Urinary bladder (tissue), 4 donors: ENCODE measurements at places on chromosomes 6 and 20. TPM values are rescaled to one million over a fixed set of nuclear protein-coding genes. Genes with fewer than 3 reads are reported as not detected.

The DEFB124 gene
- total RNA-seq, result not detected

The TMEM74B gene
- 0.53 TPM for total RNA-seq

The HAO1 gene
- total RNA-seq, result not detected

The TNNC2 gene
- 23.2 TPM for total RNA-seq

The DCBLD1 gene
- total RNA-seq, result 20.9 TPM

The TTBK1 gene
- total RNA-seq, result 0.32 TPM

The SLC24A3 gene
- total RNA-seq, result 12.6 TPM

The GRIK2 gene
- 32.3 TPM for total RNA-seq

The CRYBG1 gene
- 32.4 TPM for total RNA-seq

The LY6G6C gene
- total RNA-seq, result not detected

The TNXB gene
- 171 TPM for total RNA-seq

The ULBP1 gene
- total RNA-seq, result 0.16 TPM

The RAB44 gene
- 0.26 TPM for total RNA-seq

The GPR63 gene
- total RNA-seq, result 9.7 TPM

The GFOD1 gene
- 13.7 TPM for total RNA-seq

The ERVFRD-1 gene
- total RNA-seq, result not detected

The ZBTB12 gene
- total RNA-seq, result 4.8 TPM

The IRAK1BP1 gene
- total RNA-seq, result 25.4 TPM

The TXLNB gene
- total RNA-seq, result 8.0 TPM

The PLA2G7 gene
- total RNA-seq, result 2.7 TPM

The C20orf202 gene
- 0.21 TPM for total RNA-seq

The SLPI gene
- 6.8 TPM for total RNA-seq

The KHDC1 gene
- 2.6 TPM for total RNA-seq

The LGSN gene
- not detected for total RNA-seq

The SERPINB6 gene
- total RNA-seq, result 58.8 TPM

The PDE10A gene
- 26.6 TPM for total RNA-seq

The HCRTR2 gene
- 0.16 TPM for total RNA-seq

The PPIL4 gene
- 60.9 TPM for total RNA-seq

The BPIFA1 gene
- not detected for total RNA-seq

The FKBP1C gene
- 0.21 TPM for total RNA-seq

The SLCO4A1 gene
- 1.4 TPM for total RNA-seq

The BPIFB2 gene
- not detected for total RNA-seq

The C6orf163 gene
- 17.1 TPM for total RNA-seq

The PHACTR3 gene
- 2.7 TPM for total RNA-seq

The SNX21 gene
- total RNA-seq, result 33.5 TPM

The MYB gene
- 2.1 TPM for total RNA-seq

The NEU1 gene
- 18.4 TPM for total RNA-seq

The PDSS2 gene
- 22.6 TPM for total RNA-seq

The EPB41L1 gene
- 37.0 TPM for total RNA-seq

The WFDC12 gene
- not detected for total RNA-seq

The PPIL6 gene
- total RNA-seq, result 11.9 TPM

The BPIFB1 gene
- total RNA-seq, result not detected

The RIMS4 gene
- total RNA-seq, result 2.4 TPM

The ULBP2 gene
- 0.26 TPM for total RNA-seq

The XKR7 gene
- total RNA-seq, result 0.05 TPM

The EDN1 gene
- total RNA-seq, result 13.5 TPM

The ECT2L gene
- total RNA-seq, result 0.21 TPM

The POM121L2 gene
- not detected for total RNA-seq

The TRIM38 gene
- 13.4 TPM for total RNA-seq

The PAQR8 gene
- total RNA-seq, result 15.4 TPM

The EPM2A gene
- 22.5 TPM for total RNA-seq

The AKAP12 gene
- 226 TPM for total RNA-seq

The PPP1R14C gene
- total RNA-seq, result 0.42 TPM

The PXMP4 gene
- total RNA-seq, result 12.2 TPM
